ENCODE measurements at places on chromosomes 7 and 10.
A peak's percentile ranks its signal among the peaks of the same experiment; 100 is the strongest.

- DNase-seq, result no peak
Observed at GRCh38 chr10:129511758-129512157, 44.7 kb downstream of the MGMT start.

DNA sequence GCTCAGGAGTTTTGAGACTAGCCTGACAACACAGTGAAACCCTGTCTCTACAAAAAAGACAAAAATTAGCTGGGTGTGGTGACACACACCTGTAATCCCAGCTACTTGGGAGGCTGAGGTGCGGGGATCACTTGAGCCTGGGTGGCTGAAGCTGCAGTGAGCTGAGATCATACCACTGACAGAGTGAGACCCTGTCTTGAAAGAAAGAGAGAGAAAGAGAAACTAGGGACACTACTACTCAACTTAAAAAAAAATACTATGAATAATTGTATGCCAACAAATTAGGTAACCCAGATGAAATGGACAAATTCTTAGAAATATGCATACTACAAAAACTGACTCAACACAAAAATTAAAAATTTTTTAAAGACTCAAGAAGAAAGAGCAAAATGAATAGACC lies 28.5 kb downstream of the SMURF1 start:
- DNase-seq, result no peak

DNA sequence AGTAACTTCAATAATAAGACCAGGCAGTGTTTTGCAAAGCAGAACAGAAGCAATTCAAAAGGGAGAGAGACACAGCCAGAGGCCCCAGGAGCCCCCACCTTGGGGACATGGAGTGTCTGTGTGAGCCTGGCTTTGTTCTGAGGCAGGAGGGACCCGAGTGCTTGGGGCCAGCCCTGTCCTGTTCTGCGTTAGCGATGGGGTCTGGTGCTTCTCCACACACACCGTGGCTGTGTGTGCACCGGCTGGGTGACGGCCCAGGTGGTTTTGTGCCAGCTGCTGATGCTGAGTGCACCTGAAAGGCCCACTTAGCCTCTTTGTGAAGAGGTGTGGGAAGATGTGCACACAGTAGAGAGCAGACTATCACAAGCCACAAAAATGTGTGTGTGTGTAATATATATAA lies 468.9 kb downstream of the DNAJB6 start:
- no peak for DNase-seq

GRCh38 chr7:17472939-17473338 lies 174.5 kb downstream of the AHR start:
- DNase-seq, result no peak

DNA sequence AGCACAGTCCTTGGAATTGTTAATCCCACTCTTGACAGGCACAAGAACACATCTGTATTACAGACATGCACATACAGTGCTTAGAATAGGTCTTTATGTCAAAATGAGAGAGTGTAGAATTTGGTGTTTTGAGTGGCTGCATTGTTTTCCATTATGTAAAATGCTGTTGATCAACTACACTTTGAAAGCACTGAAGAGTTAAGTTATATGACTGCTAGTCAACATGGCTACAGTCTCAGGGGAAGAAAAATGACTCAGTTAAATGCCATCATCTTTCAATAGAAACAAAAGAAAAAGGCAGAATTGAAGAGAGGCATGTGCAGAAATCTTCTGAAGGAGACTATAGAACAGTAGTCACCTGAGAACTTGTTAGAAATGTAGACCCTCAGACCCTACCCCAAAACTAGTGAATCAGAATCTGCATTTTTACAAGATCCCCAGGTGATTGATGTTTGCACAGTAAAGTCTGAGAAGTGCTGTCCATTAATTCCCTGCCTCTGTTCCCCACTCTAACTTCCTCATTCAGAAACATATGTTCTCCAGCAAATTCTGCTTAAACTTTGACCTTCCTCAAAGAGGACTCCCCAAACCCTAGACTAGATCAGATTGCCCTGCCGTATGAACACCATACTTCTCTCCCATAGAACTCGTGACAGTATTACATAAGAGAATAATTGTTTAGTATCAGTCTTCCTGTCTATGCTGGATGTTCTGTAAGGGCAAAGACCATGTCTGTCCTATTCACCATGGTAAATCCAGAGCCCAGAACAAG lies 16.0 kb downstream of the SND1 start:
- DNase-seq, result no peak

- DNase-seq, result no peak
Observed at GRCh38 chr10:12243864-12244620, 48.1 kb downstream of the CDC123 start.

DNA sequence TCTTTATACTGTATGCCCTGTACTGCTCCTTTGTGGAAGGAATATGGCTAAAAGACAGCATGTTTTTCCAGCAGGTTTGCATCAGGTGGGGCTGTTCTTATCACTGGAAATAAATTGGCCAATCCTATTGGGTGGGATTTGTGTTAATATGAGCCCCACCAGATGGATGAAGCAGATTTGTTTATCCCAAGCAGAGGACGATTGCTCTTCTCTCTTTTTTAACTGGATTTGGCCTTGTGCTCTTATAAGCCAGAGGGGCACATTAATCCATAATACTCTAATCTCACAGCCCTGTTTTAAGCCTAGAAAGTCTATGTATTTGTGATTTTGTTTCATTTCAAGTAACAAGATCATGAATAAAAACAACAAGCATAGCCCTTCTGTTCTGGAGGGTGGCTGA lies 240.1 kb upstream of the ADARB2 start:
- no peak for DNase-seq

- peak; percentile 89 for DNase-seq
Observed at GRCh38 chr7:130486114-130486953, 5.6 kb upstream of the MEST start.

DNA sequence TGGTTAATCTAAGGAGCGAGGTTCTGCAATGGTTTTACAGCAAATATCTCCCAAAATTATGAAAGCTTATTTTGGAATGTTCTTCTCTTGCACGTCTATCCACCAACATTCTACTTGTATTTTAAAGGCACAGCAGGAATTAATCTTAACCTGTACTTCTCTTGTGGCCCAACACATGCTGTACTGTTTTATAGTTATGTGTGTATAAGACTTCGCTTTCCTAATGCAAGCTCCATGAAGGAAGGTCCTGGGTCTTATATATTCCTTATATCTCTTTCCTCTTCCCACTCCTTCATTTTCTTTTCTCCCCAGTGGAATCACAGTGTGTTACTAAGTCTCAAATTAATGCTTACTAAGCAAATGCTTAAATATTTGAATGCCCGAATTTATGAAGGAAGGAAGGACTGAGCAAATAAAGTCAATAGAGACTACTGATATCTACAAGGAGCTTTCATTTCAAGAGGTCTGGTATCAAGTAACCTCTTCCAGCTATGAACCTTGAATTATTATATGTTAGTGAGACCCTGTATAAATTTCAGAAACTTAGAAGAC lies 14.0 kb downstream of the TMEM26 start:
- DNase-seq, result no peak

GRCh38 chr10:132335189-132336063 lies 3.4 kb downstream of the LRRC27 start:
- DNase-seq, result no peak

DNA sequence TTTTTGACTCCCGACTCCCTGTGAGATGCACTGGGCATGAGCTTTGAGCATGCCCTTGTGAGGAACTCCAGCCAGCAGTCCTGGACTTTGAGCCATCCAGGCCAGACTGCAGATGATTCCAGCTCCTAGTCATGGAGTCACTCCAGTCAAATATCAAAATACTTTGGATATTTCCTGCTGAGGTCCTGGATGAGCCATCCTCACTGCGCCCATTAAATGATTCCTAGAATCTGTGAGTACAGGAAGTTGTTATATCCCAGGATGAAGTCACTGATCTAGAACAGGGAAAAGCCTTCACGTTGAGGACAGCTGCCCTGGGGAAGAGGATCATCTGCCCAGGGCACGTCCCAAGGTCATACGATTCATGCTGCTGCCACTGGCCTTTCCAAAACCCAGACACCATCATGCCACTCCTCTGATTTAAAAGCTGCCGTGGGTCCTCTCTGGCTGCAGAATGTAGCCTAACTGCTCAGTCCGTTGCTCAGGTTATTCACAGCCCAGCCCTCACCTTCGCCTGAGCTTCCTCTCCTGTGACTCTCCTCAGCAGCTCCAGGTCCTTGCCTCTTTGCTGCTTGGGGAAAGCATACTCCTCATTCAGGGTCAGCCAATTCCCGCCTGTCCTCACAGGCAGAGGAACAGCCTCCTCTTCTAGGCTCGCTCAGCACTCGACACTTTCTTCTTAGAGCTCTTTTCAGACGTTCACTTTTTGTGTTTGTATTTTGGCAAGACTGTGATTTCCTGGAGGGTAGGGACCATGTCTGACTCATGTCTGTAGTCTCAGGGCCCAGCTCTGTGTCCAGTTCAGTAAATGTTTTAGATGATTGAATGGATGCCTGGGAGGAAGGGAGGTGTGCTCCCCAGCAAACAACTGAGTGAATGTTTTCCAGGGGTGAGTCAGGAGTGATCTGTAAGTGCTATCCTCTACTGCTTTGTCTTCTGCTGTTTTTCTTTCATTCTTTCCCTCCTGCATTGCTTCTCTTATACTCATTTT lies 157.8 kb downstream of the SNX10 start:
- DNase-seq, result no peak

- no peak for DNase-seq
Observed at GRCh38 chr7:81925530-81925929, 155.7 kb upstream of the HGF start.

All from MM.1S (cell line).